ENCODE measurements at places on chromosomes 11 and 22. TPM values are rescaled to one million over a fixed set of nuclear protein-coding genes. Genes with fewer than 3 reads are reported as not detected.

DNA sequence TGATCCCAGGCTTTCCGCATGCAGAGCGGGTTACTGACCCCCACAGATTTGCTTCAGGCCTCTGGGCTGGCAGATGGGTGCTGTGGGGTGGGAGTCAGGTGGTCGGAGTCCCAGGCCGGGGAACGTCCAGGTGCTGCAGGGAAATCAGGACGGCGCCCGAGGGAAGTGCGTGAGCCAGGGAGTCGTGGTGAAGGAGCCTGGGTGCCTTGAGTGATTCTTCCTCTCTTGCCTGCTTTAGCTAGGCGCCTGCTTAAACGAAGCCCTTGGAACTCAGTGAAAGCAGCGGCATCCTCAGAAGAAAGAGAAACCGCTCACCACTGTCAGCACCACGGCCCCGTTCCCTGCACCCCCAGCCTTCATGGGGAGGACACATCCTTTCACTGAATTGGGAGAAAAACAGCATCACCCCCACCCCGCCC, 455.6 kb downstream of the BRD1 start:
- no peak for DNase-seq

GRCh38 chr11:10450462-10451425, 4.3 kb upstream of the AMPD3 start:
- no peak for DNase-seq

GRCh38 chr11:72629266-72629665, 45.0 kb downstream of the PDE2A start:
- DNase-seq: no peak

DNA sequence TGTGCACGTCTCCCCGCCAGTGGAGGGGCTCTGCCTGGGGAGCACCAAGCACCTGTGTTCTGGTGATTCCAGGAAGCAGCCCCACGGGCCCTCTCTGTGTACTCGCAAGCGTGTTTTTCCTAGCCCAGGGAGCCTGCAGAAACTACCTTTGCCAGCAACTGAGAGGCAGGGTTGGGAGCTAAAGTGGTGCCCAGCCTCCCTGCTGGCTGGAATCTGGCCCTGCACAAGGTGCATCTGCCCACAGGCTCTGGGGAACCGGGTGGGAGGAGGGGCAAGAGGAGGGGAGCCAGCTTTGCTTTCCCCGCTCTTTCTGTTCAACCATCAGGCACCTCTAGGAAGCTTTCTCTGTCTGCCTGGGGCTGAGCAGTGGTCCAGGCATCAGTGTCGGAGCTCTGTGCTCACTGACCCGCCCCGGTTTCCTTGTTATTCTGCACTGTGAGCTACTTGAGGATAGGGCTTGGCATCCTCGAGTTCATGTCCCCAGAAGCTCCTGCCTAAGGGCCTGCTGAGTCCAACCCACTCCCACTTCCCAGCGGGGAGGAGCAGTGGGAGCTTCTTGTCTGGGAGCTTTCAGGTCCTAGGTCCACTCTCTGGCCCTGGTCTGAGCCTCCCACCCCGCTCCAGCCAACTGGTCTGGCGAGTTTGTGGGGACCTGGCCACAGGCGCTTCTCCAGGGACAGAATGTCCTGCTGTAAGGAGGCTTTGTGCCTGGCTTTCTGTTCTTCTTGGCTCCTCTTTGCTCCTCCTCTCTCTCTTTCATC, 14.9 kb downstream of the DAGLA start:
- no peak for DNase-seq

DNA sequence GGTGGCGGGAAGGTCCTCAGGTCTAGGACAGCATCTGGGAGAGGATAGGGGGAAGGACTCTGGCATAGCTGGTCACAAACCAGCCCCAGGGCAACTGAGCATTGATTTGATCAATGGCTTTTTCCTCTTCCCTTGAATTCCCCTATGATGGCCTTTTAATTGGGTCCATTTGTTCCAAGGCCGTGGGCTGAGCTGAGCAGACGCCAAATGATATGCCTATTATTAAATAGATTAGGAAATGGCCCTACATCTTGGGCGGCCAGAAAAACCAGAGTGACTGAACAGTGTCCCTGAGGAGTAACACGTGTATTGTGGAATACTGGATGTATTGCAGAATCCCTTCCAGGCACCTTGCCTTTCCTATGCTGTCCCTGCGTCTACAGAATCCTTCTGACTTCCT, 26.7 kb upstream of the P2RY6 start:
- no peak for DNase-seq

Gene NCAPH2
- total RNA-seq: 41.3 TPM

Gene NXF1
- total RNA-seq: 40.9 TPM

Gene PKNOX2
- total RNA-seq: 0.68 TPM

Gene NCAM1
- 16.5 TPM for total RNA-seq

Gene SGSM1
- total RNA-seq: 0.55 TPM
